Stimulated activated CD4-positive, alpha-beta T cell treated with anti-CD3 and anti-CD28 coated beads, Interleukin-15, amount 100 ng/mL, for 1 hour (primary cell): ENCODE measurements at places on chromosomes 1 and 21.

DNA sequence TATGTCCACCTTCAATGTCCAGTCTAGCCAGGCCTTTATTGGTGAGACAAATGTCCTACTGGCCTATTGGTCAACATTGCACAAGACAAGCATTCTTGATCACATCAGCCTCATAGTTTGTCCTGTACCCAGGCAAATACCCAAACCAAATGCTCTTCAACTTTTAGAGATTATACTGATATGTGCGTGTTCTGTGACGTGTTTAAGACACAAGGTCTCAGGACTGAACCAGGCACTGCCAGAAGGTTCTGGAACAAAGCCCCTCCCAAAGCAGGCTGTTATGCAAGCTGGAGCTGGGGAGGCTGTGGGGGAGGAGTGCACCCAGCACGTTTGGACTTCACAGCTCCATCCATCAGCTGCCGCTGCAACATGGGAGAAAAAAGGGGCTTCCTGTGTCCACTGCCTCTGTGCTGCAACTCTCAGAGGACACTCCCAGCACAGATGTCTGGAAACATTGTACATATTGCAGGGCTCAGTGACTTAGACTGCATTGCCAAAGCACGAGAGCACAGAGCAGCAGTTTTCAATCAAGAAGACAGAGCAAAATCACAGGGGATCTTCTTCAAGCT is 45.9 kb downstream of the NID1 start:
- DNase-seq: no peak

GRCh38 chr21:42677339-42678321 is 24.2 kb downstream of the PDE9A start:
- no peak for DNase-seq

DNA sequence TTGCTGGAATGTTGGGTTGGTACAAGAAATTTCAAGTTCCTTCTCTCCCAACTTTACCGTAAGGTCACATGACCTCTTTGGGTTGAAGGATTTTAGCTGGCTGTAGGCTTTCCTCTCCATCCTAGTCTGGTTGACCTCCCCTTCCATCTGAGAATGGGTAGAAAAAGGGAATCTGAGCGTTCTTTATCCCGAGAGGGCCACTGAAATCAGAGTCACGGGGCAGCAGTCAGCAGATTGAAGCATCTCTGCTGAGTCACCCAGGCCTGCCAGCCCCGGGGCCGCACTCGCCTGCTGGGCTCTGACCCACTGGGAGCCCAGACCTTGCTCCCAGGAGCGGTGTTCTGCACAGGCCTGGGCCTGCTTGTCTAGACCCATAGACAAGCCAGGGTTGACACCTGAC is 31.0 kb downstream of the TMCC2 start:
- DNase-seq: no peak

- no peak for DNase-seq
Measured at GRCh38 chr1:8232036-8232757, 85.7 kb upstream of the SLC45A1 start.

GRCh38 chr1:223430236-223430635 is 37.0 kb downstream of the CCDC185 start:
- DNase-seq: no peak

GRCh38 chr1:54663725-54664124 is 22.1 kb downstream of the MROH7 start:
- DNase-seq: no peak

GRCh38 chr1:43324810-43325209 is 12.8 kb upstream of the MPL start:
- DNase-seq: no peak

GRCh38 chr1:115184951-115185331 is 95.6 kb upstream of the TSPAN2 start:
- no peak for DNase-seq

DNA sequence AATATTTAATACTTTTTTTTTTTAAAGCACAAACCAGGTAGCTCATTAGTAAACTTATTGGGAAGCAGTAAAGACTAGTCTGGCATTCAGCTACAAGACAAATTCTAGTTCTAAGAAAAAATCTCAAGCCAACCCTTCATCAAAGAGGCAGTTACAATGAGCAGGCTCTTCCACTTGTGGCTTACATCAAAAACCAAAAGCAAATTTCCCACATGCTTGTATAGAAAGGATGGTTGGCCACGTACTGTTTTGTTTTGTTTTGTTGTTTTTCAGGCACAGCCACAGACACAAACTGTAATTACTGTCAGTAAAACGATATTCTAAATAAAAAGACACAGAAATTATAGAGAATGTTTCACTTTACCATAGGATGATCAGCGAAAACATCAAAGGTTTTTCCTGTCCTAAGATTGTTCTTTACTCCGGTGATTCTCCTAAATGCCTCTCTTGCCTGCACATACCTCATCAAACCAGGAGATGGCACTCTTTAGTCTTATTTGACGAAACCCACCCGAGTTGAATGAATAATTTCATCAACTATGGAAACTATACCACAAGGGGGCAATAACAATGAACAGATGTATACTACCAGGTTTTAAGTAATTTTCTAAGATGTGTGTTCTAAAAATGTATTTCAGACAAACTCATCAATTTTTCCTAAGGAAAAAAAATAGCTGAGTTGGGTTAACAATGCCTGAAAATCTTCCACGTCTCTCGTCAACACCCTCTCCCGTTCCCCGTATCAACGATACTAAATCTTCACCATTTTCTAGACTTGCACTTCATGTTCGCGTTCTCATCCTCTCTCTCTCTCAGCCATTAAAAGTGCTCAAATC is 26.9 kb downstream of the RPL5 start:
- DNase-seq: no peak

DNA sequence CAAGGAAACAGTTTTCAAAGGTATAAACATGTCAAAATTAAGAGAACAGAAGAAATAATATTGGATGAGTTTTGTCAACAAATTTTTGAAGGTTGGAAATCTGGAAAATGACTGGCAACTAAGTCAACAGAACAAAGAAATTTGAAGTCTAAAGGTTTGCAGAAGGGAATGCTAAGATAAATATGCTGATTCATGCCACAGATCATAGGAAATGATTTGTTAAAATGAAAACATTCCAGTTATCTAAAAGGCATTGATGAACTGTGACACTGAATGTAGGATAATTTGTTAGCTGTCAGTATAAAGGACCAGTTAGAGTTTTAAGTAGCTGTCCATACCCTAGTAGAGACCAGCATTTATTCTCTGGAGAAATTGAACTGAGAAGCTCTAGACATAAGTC is 157.9 kb upstream of the CHRM3 start:
- DNase-seq: no peak

GRCh38 chr1:216194721-216195120 is 228.5 kb downstream of the USH2A start:
- DNase-seq: no peak

- no peak for DNase-seq
Measured at GRCh38 chr1:175857756-175858155, 114.4 kb upstream of the TNR start.

GRCh38 chr21:26961698-26962097 is 5.2 kb downstream of the ADAMTS5 start:
- DNase-seq: no peak
